ENCODE measurements at places on chromosomes 2 and 18.

- DNase-seq = no peak
Observed at GRCh38 chr2:173136599-173136998, 61.0 kb downstream of the MAP3K20 start.

DNA sequence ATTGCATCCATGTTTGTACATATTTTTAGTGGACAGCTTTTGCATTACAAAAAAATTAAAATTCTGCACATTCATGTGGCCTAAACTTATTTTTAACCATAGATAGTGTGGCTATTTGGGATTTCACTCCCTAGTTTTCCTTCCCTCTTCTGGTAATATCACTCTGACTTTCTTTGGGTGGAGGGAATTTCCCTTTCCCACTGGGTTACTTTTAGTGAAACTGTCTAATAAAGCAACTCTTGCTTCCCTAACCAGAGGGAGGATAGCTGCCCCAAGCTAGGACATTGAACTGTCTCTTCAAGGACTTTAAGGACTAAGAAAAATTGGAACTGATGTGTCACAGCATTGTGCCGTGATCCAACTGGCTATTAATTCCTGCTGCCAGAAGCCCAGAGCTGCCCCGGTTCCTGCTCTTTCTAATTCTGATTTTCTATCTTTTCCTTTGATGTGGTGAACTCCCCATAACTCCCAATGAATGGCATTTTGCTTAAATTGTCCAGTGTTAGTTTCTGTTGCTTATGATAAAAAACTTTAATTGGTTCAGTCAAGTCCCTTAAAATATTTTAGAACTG lies 20.0 kb upstream of the EFR3B start:
- DNase-seq = no peak

GRCh38 chr2:14297340-14297739 lies 335.2 kb upstream of the LRATD1 start:
- DNase-seq = no peak

- DNase-seq = no peak
Observed at GRCh38 chr2:109256111-109256510, 127.1 kb downstream of the SH3RF3 start.

- no peak for DNase-seq
Observed at GRCh38 chr2:152548111-152548875, 169.0 kb downstream of the PRPF40A start.

DNA sequence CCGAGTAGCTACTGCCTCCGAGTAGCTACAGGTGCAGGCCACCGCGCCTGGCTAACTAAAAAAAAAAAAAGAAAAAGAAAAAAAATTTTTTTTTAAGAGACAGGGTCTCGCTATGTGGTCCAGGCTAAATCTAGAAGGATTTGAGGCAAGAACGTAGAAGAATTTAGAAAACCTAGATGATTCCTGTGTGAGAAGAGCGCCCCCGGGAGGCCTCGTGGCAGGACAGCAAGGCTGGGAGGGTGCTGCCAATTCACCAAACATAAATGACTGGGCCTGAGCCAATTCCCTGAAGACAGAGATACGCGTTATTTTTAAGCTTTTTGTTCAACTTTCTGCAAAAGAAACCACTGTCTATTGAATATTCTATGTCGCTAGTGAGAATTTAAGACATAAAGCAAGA lies 90.1 kb upstream of the TGFA start:
- DNase-seq = no peak

- DNase-seq = no peak
Observed at GRCh38 chr2:144452989-144453336, 67.0 kb downstream of the ZEB2 start.

GRCh38 chr2:230691005-230691647 lies 21.5 kb upstream of the CAB39 start:
- no peak for DNase-seq

DNA sequence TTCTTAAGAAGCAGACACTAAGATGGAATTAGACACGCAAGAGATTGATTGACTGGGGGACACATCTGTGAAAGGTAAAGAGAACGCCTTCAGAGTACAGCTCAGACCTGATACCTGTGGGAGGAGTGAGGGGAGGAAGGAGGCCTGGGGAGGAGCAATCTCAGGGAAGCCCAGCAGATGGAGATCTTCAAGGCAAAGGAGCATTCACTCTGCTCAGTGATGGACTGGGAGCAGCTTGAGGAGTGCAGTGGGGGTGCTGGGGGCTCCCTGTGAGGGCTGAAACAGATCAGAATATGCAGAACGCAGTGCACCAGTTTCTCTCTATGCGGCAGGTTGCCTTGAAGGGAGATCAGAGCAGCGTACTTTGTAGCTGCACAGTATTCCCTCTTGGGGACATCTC lies 103.7 kb upstream of the ATP8B1 start:
- DNase-seq = no peak

DNA sequence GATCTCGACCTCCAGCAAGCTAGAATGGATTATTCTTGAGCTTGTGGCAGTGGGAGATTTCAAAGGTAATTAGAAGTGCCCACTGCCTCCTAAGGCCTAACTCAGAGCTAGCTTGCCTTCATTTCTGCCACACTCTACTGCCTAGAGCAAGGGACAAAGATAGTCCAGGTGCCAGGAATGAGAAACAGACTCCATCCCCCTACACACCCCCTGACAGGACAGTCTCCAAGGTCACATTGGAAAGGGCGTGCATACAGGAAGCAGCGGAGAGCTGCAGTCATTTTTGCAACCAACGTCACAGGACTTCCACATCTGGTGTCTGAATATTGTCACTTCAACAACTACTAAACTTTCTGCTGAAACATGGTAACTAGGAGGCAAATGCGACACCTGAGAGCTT lies 101.0 kb upstream of the SH3BP4 start:
- no peak for DNase-seq

GRCh38 chr2:18077231-18077630 lies 198.8 kb downstream of the KCNS3 start:
- no peak for DNase-seq

GRCh38 chr2:140454717-140455116 lies 1674.5 kb upstream of the NXPH2 start:
- DNase-seq = no peak

DNA sequence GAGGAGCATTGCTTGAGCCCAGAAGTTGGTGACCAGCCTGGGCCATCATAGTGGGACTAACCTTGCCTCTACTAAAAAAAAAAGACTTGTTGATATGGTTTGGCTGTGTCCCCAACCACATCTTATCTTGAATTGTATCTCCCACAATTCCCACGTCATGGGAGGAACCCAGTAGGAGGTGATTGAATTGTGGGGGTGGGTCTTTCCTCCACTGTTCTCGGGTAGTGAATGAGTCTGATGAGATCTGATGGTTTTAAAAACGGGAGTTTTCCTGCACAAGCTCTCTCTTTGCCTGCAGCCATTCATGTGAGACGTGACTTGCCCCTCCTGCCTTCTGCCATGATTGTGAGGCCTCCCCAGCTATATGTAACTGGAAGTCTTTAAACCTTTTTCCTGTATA lies 47.0 kb downstream of the PROC start:
- no peak for DNase-seq

DNA sequence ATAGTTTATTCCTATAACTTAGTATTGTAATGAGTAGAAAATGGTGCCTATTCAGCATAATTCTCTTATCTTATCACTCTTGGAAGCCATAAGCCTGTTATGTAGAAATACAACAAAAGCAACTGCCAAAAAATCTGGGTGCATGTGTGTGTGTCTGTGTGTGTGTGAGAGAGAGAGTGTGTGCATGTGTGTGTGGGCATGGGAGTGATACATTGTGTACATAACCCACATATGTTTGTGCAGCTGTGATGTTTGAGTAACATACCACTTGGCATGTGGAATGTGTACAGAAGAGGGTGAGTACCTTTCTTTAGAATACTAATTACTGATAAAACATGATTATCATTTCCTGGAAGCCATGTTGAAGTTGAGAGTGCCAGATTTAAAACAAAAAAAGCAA lies 642.3 kb upstream of the SYT4 start:
- no peak for DNase-seq

DNA sequence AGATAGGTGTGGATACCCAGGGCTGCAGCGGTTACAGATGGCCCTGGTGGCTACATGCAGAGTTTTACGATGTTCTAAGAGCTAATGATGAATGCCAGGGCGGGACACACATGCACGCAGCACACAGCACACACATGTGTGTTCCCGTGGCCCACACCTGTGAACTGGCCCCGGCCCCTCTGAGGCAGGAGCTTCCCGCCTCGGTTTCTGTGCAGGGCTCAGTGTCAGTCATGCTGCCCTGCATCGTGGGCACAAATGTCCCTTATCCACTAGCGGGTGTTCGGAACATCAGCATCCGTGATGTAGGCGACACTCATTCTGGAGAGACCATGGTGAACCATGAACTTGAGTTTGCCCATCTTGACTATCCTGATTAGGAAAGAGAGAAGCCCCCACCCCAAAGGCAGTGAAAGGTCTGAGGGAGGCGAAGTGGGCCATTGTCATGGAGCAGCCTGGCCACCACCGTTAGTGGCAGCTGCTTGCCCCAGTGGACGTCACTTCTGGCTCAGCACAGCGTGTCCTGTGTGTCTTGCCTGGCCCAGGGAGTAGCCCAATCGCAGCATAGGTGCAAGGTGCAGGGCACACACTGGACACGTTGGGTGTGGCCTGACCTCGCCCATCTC lies 43.8 kb downstream of the DCDC2C start:
- DNase-seq = no peak

GRCh38 chr2:56590611-56591010 lies 406.8 kb downstream of the CCDC85A start:
- DNase-seq = no peak

DNA sequence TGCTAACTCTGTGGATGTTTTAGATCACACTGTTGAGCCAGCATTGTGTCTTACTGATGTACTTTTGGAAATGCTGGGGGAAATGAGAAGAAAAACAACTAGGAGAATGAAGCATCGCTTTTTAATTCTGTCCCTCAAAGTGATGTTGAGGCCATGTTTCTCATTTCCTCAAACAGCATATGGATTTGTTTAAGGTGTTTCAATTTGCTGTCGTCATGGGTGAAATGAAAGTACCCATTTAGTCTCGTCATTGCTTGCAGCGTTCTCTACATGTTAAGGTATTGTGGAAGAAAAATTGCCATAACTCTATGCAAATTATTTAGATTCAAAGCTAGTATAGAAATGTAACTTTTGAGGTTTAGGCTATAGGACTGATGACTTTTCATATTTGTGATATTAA lies 151.3 kb downstream of the KCTD1 start:
- no peak for DNase-seq

- no peak for DNase-seq
Observed at GRCh38 chr18:70535041-70535440, 246.2 kb downstream of the SOCS6 start.

DNA sequence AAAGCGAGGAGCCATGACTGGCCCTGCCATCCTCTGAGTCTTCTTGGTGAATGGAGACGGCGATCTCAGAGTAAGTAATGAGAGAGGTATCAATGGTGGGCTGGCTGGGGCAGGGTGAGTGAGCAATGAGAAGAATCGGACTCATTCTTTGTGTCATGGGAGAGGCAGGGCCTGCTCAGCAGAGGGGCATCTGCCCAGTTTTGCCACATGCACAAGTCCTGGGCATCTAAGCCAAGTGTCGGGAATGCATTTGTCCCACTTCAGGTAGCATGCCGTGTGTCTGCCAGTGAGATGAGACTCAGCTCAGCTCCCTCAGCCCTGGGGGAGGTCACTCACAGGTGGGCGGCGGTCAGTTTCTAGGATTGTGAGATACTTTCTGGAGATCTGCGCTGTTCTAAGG lies 791.0 kb upstream of the RAB6C start:
- DNase-seq = no peak

DNA sequence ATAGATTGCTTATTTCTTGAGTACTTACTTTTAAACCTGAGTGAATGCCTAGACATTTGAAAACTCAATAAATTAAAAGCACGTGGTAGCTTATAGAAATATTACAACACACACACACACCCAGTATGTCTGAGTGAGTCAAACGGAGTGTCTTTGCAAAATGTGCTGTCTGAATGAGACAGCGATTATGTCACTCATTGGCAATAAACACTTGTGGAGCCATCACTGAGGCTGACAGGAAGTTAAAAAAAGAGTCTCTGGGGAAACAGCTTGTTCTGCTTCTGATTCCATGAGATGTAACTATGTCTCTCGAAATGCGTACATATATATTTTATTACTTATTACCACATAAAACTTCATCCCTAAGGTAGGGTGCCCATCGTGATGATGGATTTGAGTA lies 22.3 kb upstream of the VPS4B start:
- no peak for DNase-seq

DNA sequence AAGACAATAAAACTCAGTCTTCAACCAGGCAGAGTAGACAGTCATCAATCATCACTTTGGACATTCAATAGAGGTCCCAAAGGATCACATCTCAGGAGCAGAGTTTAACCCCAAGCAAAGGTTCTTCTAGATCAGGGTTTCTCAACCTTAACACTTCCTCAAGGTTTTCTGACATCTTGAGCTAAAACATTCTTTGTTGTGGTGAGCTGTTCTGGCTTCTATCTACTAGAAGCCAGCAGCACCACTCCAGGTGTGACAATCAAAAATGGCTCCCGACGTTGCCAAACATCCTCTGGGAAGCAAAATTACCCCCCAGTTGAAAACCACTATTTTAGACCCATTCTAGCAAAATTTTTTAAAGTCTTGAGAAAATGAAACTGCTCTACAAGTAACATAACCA lies 22.0 kb downstream of the RTTN start:
- DNase-seq = no peak

DNA sequence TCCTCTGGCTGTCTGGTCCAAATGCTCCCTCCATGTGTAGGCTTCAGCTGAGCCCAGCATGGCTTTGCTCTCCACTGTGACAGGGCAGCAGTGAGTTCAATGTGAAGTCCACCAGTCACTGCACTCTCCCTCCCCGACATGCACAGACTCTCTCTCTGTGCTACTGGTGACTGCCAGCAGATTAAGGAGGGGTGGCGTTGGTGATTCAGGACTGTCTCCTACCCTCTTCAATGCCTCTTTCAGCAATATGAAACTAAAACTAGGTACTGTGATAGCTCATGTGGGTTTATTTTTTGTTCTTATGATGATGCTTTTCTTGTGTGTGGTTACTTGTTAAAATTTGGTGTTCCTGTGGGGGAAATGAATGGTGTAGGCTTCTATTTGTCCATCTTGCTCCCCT lies 201.0 kb upstream of the RBMS1 start:
- DNase-seq = no peak

DNA sequence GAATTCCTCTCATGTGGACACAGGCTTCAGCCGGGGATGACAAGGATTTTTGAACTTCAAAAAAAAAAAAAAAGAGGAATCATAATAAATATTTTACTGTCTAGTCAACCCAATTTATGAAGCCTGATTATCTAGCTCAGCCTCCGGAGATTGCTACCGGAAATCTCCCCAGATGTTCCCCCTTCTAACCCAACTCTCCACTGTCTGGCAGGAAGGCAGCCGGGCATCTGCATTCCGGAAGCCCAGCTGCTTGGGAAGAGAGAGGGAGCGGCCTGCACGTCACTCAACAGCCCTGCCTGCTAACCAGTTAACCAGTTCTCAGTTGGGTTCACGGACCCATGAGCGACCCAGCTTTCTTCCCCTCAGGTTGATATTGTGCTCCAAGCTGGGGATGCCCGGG lies 87.2 kb upstream of the POU3F3 start:
- no peak for DNase-seq

GRCh38 chr2:203606051-203606450 lies 71.0 kb upstream of the RAPH1 start:
- DNase-seq = no peak

Measured in amygdala (tissue), 56 donors.